ENCODE measurements at places on chromosomes 5 and 9. TPM values are rescaled to one million over a fixed set of nuclear protein-coding genes. Genes with fewer than 3 reads are reported as not detected.

HAPLN1 gene
- 1.6 TPM for total RNA-seq

SPTAN1 gene
- 335 TPM for total RNA-seq

ITGA2 gene
- 26.1 TPM for total RNA-seq

SREK1 gene
- total RNA-seq = 134 TPM

OR4F3 gene
- not detected for total RNA-seq

OLFML2A gene
- total RNA-seq = 188 TPM

PTGDS gene
- 10.2 TPM for total RNA-seq

Measured in tongue (tissue), 3 donors.